ENCODE measurements at places on chromosomes 5 and 9.

- DNase-seq: no peak
Measured at GRCh38 chr5:157497875-157498611, 38.0 kb downstream of the NIPAL4 start.

GRCh38 chr9:102309379-102309778, 570.9 kb upstream of the GRIN3A start:
- no peak for DNase-seq

DNA sequence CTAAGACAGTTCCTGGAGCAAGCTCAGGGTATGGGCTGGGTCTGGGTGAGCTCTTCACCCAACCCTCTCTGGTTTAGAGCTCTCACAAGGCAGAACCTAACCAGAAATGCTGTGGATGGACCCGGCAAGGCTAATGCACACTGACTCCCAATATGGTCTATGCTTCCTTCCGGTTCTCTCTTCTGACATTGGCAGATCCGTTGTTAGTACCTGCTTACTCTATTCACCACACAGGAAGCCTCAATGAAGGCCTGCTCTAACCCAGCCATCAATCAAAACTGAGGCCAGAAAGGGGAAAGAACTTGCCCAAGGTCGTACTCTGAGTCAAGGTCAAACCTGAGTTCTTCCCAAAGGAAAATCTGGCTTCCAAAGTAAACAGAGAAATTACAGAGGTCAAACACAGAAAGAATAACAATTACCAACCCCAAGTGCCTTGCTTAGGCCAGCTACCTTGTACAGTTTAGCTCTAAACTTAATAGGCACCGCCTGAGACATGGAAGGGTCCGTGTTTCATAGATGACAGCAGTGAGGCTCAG, 46.0 kb upstream of the AKNA start:
- DNase-seq: no peak

DNA sequence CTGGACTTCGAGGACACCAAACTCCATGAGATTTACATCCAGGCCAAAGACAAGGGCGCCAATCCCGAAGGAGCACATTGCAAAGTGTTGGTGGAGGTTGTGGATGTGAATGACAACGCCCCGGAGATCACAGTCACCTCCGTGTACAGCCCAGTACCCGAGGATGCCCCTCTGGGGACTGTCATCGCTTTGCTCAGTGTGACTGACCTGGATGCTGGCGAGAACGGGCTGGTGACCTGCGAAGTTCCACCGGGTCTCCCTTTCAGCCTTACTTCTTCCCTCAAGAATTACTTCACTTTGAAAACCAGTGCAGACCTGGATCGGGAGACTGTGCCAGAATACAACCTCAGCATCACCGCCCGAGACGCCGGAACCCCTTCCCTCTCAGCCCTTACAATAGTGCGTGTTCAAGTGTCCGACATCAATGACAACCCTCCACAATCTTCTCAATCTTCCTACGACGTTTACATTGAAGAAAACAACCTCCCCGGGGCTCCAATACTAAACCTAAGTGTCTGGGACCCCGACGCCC, 1.3 kb downstream of the PCDHGC3 start:
- no peak for DNase-seq

GRCh38 chr5:9069650-9070049, 476.2 kb downstream of the SEMA5A start:
- DNase-seq: no peak

DNA sequence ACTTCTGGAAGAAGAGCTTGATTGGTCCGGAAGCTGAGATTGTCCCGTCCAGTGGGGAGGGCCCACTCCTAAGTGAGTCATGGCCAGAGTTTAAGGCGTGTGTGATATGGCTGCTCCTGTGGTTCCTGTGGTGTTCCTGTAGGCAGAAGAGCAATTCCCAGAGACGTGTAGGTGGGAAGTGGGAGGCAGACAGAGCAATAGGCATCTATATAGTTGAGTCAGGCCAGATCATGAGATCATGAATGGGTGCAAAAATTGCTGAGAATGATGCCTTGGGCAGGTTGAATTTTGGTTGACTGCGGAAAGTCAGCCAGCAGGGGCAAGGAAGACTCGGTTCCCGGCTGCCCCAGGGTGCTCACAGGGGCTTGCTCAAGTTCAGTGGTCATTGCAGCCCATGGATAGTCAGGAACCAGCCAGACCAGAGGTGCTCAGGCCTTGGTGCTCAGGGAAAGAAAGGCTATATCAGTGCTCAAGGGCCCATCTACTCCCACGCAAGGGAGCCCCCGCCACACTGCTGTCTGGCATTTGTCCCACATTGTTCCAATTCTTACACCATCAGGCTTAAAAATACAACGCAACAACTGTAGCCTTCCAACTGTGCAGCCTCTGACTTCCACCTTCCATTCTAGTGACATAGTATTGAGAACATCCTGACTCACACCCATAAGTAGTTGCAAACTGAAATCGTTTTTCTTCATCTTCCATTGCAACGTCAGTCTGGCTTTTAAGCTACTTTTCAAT, 21.0 kb upstream of the GSN start:
- no peak for DNase-seq

- DNase-seq: no peak
Measured at GRCh38 chr5:65359981-65360380, 121.7 kb downstream of the ADAMTS6 start.

- DNase-seq: no peak
Measured at GRCh38 chr9:134852906-134853654, 27.5 kb upstream of the FCN2 start.

DNA sequence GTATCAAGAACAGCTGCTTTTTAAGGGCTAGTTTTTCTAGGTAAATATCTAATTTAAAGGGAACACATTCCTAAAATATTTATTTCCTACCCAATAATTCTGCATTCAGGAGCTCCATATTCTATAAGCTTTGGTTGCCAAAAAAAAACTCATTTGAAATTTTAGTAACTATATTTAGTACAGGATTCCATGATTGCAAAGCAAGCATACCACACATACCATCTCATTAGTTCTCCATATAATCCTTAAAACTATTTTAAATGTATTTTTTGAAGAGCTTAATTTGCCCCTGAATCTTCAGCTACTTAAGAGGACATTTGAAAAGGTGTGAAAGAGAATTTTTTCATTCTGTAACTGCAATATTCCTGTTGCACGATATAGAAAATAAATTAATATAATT, 877.0 kb downstream of the NR2F1-AS1 start:
- DNase-seq: no peak

GRCh38 chr5:137481596-137481995, 17.5 kb downstream of the SPOCK1 start:
- no peak for DNase-seq

- DNase-seq: no peak
Measured at GRCh38 chr9:1747417-1747967, 267.7 kb upstream of the SMARCA2 start.

GRCh38 chr9:5851445-5851844, 18.5 kb upstream of the ERMP1 start:
- DNase-seq: peak; percentile 70

DNA sequence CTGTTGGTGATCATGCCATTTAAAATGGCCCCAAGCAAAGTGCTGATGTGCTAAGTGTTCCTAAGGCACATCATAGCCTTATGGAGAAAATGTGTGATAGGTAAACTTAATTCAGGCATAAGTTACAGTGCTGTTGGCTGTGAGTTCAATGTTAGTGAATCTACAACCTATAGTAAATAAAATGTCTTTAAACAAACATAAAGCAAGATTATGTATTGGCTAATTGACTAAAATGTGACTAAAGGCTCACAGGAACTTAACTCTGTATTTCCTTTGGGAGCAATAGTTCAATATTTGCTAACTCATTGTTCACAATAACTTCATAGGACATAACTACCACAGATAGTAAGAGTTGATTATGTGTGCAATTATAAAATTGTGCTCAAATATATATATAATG, 49.4 kb upstream of the LRRC19 start:
- DNase-seq: no peak

GRCh38 chr9:137665697-137666512, 47.1 kb downstream of the EHMT1 start:
- no peak for DNase-seq

GRCh38 chr9:126457890-126458289, 131.3 kb downstream of the MVB12B start:
- no peak for DNase-seq

DNA sequence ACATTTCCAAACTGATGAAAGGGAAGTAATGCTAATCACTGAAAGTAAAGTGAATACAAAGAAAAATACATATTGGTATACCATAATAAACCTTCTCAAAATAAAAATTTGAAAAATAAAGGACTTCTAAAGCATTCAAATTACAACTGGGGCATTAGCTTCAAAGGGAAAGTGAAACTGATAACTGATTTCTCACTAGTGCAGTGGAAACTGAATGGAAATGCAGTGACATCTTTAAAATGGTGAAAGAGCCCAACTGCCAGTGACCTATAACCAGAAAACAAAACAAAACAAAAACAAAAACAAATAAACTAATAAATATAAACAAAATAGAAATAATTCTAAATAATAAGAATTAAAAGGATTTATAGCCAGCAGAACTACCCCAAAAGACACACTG, 297.5 kb upstream of the GRIN3A start:
- no peak for DNase-seq

GRCh38 chr5:35297755-35298154, 67.5 kb upstream of the PRLR start:
- no peak for DNase-seq

GRCh38 chr5:115842089-115842935, 577 bp downstream of the AP3S1 start:
- DNase-seq: peak; percentile 19

GRCh38 chr5:111248571-111248970, 24.4 kb downstream of the CAMK4 start:
- DNase-seq: no peak

DNA sequence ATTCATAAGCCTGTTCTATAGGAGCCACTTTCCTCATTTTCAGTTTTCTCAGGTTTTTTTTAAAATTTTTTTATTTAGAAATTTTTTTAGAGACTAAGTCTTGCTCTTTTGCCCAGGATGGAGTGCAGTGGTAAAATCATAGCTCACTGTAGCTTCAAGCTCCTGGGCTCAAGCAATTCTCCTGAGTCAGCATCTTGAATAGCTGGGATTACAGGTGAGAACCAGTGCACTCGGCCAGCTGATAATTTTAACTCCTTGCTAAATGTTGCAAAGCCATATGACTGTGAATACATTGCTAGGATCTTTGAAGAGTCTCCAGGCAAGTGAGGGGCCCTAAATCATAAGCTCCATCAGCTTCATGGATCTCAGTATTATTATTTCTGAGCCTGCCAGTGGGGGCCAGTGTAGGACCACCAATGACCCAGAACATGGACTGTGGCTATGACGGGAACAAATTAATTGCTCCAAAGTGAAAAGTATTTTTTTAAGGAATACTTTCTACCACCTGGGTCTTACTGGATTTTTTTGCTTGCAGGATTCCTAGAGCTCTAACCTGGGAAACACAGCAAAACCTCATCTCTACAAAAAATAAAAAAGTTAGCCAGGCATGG, 5.7 kb upstream of the GAPVD1 start:
- peak; percentile 37 for DNase-seq

DNA sequence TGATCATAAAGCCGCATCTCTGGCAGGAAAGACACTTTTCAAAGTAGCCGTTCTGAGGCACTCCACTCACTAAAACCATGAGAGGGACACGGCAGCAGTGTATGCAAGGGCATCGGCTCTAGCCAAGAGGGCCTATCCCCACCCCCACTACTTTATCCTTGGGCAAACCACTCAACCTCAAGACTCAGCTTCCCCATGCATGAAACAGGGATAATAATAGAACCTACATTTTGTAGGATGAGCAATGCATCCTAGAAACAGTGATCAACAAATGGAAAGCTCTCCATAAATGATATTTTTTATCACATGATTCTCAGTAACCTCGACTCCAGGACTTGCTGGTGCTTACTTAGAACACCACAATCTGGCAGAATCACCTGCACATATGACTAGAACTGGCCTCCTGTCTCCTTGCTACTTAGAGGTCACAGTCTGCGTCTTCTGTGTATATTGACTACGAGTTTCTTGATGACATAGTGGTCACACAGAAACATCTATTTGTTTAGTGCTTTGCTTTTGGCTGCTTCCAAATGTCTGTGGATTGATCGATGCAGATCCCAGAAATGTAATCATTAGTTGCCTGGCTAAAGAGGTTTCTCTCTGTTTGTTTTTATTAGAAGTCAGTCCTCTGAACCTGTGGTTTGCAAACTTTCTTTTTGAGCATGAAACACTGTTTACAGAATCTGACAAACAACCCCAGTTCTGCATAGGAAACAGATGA, 102.1 kb downstream of the LHFPL2 start:
- DNase-seq: no peak

DNA sequence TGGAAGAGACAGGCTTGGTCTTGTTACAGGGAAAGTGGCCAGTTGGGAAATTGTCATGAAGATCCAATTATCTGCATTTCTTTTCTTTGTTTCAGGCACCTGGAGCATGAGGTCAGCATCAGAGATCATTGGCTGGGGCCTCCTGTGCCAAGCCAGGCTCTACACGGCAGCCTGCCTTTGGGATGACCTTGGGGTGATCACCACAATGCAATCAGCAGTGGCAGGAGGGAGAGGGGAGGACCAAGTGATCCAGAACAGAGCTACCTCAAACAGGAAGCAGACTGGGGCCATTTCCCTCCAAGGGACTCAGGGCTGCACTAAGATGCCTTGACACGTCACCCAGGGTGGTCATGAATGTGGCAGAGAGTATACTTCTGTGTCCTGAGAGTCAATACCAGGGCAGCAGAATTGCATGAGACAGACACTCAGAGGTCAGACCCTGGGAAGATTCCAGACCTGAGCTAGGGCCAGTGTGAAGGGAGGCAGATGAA, 8.9 kb downstream of the SMIM23 start:
- DNase-seq: no peak

GRCh38 chr9:16866587-16866986, 3.9 kb downstream of the BNC2 start:
- no peak for DNase-seq

GRCh38 chr5:3359642-3360041, 236.0 kb upstream of the IRX1 start:
- no peak for DNase-seq

DNA sequence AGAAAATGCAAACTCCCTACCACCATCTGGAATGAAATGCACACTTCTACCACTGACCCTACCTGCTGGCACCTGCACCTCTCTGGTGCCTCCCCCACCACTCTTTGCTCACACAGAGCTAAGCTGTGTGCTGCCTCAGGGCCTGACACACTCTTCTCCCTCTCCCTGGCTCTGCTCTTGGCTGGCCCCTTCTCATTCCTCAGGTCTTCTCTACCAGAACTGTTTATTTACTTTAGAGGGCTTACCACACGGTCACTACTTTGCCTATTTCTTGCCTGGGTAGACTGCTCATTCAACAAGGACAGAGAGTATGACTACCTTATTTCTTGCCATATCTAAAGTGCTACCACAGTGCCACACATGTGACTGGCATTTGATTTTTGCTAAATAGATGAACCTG, 3.3 kb downstream of the REEP5 start:
- no peak for DNase-seq
